ENCODE measurements at places on chromosomes 2 and 18.
A peak's percentile ranks its signal among the peaks of the same experiment; 100 is the strongest.

DNA sequence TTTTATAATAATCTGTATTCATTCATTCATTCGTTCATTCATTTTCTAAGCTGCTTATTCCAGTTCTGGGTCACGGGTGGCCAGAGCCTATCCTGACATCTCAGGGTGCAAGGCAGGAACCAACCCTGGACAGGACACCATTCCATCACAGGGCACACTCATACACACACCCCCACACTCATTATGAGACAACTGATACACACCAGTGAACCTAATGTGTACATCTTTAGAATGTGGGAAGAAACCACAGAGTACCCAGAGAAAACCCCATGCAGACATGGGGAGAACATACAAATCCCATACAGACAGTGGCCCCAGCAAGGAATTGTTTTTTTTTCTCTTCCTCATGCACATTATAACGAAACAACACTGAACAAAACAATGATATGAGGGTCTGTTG lies 54.7 kb downstream of the RTN4 start:
- H3K27ac ChIP-seq: no peak overlapping the region
- no peak overlapping the region for H3K4me3 ChIP-seq
- H3K27me3 ChIP-seq: no peaks in the 10 kb centered on the region
- H3K4me1 ChIP-seq: peaks cover 75% of the 10 kb centered on the region
- peaks cover 3% of the 10 kb centered on the region for H3K36me3 ChIP-seq

GRCh38 chr2:84931384-84931821 lies 25.9 kb downstream of the TMSB10 start:
- H3K4me1 ChIP-seq: peaks cover 14% of the 10 kb centered on the region
- no peak overlapping the region for H3K4me3 ChIP-seq
- DNase-seq: no peak
- H3K36me3 ChIP-seq: peaks cover 5% of the 10 kb centered on the region
- H3K27me3 ChIP-seq: no peaks in the 10 kb centered on the region

DNA sequence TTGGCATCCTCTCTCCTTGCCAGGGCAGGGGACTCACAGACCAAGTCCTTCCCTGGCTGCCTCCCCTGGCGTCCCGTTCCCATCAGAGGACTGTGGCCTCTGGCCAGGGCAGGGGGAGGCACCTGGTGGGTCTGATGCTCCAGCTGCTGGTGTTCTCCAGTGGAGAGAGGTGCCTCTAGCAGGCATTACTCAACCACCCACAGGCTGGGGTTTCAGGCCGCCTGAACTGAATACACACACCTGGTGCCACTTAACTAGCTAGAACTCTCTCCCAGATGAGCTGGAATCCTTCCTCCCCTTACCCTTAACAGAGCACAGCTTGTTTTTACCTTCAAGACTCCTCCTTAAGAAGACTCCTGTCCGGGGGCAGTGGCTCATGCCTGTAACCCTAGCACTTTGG lies 37.7 kb upstream of the CNGA3 start:
- H3K4me3 ChIP-seq: no peak overlapping the region
- H3K36me3 ChIP-seq: no peaks in the 10 kb centered on the region
- no peaks in the 10 kb centered on the region for H3K4me1 ChIP-seq
- peaks cover 67% of the 10 kb centered on the region for H3K27me3 ChIP-seq
- DNase-seq: no peak

DNA sequence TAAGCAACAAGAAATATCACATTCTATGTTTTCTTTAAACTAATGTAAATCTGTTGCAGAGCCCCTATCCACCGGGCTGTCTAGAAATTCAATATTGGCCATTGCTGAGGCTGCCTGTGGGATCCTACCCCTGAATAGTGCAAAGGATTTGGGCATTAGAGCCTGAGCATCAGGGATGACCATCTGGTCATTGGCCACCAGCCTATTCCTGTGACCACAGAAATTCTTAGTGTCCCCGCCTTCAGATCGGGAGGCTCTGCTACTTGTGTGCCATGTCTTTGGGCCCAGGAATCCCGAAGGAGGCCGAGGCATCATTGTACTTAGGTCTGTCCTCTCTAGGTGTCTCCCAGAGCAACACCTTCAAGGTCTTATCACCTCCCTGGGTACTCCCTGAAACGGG lies 73.8 kb downstream of the HRH4 start:
- H3K4me1 ChIP-seq: no peaks in the 10 kb centered on the region
- H3K36me3 ChIP-seq: no peaks in the 10 kb centered on the region
- H3K27ac ChIP-seq: no peak overlapping the region
- no peak for DNase-seq
- peaks cover 19% of the 10 kb centered on the region for H3K27me3 ChIP-seq
- no peak overlapping the region for H3K4me3 ChIP-seq

GRCh38 chr18:22020867-22021370 lies 148.5 kb upstream of the GATA6 start:
- H3K4me3 ChIP-seq: no peak overlapping the region
- H3K36me3 ChIP-seq: no peaks in the 10 kb centered on the region
- DNase-seq: no peak

DNA sequence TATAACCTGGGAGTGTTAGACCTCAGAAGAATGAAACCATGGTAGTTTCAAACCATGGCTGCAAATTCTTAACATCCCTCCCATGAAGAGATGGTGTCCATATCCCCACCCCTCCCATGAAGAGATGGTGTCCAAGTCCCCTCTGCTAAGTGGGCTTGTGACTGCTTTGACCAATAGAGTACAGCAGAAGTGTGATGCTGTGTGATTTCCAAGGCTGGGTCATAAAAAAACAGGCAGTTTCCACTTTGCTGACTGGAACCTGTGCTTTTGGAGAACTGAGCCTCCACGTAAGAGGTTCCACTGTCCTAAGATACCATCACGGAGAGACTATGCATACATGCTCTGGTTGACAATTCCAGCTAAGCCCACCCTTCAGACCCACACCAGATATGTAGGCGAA lies 65.5 kb downstream of the MRO start:
- H3K4me3 ChIP-seq: no peak overlapping the region
- DNase-seq: no peak
- no peaks in the 10 kb centered on the region for H3K36me3 ChIP-seq
- H3K4me1 ChIP-seq: no peaks in the 10 kb centered on the region
- H3K27me3 ChIP-seq: peaks cover 49% of the 10 kb centered on the region

- H3K36me3 ChIP-seq: peaks cover 14% of the 10 kb centered on the region
- no peak overlapping the region for H3K27ac ChIP-seq
- H3K27me3 ChIP-seq: no peaks in the 10 kb centered on the region
- H3K4me1 ChIP-seq: peaks cover 11% of the 10 kb centered on the region
Measured at GRCh38 chr2:136178941-136179601, 61.1 kb upstream of the CXCR4 start.

- H3K27me3 ChIP-seq: no peaks in the 10 kb centered on the region
- H3K4me3 ChIP-seq: no peak overlapping the region
- H3K27ac ChIP-seq: no peak overlapping the region
- H3K4me1 ChIP-seq: no peaks in the 10 kb centered on the region
Measured at GRCh38 chr2:41595240-41595639, 452.6 kb upstream of the PKDCC start.

DNA sequence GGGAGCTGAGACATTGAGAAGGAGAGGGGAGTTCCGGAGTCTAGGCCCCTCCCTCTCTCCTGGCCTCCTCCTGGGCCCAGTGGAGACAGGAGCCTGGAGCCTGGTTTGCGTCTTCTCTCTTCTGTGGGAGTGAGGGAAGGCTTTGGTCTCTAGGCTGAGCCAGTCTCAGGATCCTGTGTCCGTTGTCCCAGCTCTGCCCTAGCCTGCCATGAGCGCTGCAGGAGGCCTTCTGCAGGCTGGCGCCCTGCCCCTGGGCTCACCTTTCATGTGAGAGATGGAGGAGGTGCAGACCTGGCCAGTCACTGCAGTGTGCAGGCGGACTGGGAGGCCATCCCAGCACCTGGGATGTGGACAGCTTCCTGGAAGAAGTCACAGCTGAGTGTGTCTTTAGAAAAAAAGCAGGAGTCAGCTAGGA lies 8.7 kb downstream of the IMPA2 start:
- no peaks in the 10 kb centered on the region for H3K27me3 ChIP-seq
- no peak overlapping the region for H3K27ac ChIP-seq
- DNase-seq: no peak
- peaks cover 4% of the 10 kb centered on the region for H3K4me1 ChIP-seq

DNA sequence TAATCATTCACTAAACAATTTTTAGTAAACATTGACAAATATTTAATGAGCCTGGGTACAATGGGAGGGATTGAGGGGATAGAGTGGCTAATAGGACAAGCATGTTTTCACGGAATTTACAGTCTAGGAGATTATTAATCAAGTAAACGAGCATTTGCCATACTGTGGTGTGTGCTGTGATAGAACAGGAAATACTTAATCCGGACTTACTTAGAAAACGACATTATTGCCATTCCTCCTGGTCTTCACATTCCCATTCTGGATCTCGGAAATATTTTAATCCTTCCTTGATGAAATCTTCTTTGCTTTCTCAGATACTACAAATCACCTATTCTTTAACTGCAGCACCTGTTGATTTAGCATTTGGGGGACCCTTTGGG lies 905 bp downstream of the TTLL4 start:
- H3K4me1 ChIP-seq: peaks cover 9% of the 10 kb centered on the region
- peaks cover 3% of the 10 kb centered on the region for H3K36me3 ChIP-seq
- no peaks in the 10 kb centered on the region for H3K27me3 ChIP-seq
- H3K27ac ChIP-seq: peak overlapping the region; percentile 94
- peak overlapping the region; percentile 96 for H3K4me3 ChIP-seq
- DNase-seq: no peak
